Stimulated activated CD8-positive, alpha-beta memory T cell treated with anti-CD3 and anti-CD28 coated beads, Interleukin-15, amount 100 ng/mL, for 48 hours (primary cell): ENCODE measurements at places on chromosomes 3 and 15.

- no peak for DNase-seq
These were observed 281.7 kb downstream of the EFHB start for GRCh38 chr3:19652336-19652735.

- no peak for DNase-seq
These were observed 83.2 kb upstream of the ATP10A start for GRCh38 chr15:25946241-25946805.

DNA sequence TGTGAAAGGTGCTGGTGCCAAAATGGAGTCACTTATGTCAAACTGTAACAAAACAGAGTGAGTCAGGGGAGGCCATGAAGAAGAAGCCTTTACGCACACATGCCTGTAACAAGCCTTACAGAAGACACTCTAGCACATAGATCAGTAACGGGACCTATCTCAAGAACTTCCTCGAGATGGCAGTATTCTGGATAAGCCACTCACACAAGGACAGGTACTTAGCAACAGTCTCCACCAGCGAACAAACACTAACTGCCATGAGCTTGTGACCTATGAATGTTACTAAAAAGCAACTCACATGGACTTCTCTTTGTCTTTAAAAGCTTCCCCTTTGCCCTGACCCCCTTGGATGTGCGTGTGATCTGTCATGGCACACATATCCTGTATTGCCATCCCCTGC is 235.1 kb downstream of the CD47 start:
- DNase-seq, result no peak

GRCh38 chr3:180229113-180229512 is 192.4 kb upstream of the PEX5L start:
- DNase-seq, result no peak

GRCh38 chr3:156825795-156826143 is 384 bp upstream of the LEKR1 start:
- no peak for DNase-seq

DNA sequence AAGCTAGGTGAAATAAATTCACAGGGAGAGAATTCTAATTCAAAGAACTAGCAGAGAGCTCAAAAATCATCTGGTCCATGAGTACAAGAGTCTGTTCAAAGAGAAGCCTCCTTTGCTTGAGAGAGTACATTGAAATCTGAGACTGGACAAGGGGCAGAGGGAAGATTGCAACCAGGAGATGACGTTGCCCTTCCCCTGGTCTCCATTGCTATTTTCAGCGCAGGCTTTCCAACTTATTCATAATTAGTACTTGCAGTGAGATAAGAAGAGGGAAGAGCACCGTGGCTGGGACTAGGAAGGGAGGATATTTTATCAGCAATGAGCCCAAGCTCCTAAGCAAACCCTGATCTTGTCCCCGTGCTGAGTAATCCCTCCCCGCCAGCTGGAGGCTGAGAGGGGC is 251.8 kb upstream of the RORA start:
- DNase-seq, result no peak

DNA sequence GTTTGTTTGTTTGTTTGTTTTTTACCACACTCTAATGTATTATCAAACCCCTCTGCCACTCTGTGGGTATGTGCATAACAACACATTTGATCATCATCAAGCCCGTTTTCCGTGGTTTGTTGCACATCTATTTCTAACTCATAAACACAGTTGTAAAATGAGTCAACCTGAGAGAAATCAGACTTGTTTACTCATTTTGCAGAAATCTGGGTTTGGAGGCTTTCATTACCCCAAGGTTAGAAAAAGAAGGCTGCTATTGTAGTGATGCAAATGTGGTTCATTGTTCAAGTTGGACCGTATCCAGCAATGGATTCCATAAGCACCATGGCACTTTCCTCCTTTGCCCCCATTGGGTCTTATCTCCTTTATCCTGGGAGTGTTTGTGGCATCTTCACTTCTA is 353.2 kb upstream of the SOX2 start:
- no peak for DNase-seq

DNA sequence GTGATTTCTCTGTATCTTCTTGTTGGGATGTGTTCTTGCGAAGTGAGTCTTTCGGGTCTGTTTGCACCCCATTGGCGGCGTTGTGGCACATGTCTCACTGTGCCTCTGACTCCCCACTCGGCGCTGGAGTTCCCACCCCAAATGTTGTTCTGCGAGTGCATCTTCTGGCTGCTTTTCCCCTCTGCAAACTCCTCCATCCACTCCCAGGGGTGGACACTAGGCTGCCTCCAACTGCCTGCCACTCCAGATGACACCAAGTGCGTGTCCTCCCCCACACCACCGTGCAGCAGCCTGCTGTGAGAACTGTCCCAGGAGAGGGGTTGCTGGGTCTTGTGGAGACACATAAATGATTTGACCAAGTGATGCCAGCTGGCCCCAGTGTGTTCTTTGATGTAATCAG is 17.6 kb downstream of the EFCC1 start:
- DNase-seq, result no peak

DNA sequence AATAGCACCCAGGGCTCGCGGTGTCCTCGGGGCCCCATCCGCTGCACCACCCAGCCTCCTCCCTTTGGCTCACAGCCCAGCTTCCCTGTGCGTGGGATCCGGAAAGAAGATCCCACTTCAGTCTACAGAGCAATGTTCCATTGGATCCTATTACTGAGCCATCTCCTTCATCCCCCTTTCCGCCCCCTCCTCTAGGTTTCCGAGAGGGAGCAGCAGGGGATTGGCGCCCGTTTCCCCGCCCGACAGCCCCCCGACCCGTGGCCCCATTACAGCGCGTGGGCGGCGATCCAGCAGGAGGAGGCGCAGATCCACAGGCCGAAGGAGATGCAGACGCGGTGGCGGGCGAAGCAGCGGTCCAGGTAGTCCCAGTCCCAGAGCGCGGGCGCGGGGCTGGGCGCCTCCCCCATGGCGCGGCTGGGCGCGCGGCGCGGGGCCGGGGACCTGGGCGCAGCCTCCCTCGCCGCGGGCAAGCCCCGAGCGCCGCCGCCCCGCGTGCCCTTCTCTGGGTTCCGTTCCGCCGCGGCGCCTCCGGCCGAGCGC is 340 bp downstream of the TMEM44 start:
- peak; percentile 4 for DNase-seq

GRCh38 chr15:73789521-73790240 is 36.5 kb upstream of the INSYN1 start:
- DNase-seq, result no peak

DNA sequence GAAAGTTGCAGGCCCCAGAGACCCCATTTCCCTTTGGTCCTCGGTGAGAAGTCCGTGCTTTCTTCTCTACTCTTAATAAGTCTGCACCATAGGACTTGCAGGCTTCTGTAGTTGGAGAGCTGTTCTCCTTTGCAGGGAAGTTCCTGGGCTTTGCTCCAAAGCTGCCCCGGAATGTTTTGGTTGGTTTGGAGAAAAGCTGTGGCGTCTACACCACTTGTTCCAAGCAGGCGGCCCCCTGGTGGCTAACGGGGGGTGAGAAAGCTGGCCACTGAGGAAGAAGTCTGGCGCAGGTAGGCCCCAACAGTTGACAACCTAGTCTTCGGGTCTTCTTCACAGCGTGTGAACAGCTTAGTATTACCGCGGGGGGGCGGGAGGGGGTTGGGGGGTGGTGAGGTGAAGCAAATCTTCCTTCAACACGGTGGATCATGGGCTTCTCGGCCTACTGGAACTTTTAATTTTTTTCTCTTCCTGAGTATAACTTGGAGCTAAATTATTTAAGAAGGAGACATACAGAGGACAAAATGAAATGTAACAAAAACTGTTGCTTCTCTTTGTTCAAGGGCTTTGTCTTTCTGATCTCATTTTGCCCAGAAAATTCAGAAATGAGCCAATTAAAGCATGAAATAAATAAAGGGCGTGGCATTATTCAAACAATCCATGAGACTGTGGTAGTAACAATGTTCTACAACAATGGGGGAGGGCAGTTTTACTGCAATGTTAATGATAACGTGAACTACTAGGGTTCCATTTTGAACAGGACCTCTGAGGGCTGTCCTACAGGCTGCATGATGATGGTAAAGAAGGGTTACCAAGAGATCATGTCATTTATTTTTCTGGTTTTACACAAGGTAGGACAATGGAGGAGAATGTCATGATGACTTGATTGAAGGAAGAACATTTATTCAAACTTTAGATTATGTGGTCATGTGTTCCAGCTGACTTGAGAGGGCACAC is 2.2 kb upstream of the THRB start:
- no peak for DNase-seq

GRCh38 chr3:13044496-13045240 is 28.6 kb downstream of the IQSEC1 start:
- DNase-seq, result no peak

DNA sequence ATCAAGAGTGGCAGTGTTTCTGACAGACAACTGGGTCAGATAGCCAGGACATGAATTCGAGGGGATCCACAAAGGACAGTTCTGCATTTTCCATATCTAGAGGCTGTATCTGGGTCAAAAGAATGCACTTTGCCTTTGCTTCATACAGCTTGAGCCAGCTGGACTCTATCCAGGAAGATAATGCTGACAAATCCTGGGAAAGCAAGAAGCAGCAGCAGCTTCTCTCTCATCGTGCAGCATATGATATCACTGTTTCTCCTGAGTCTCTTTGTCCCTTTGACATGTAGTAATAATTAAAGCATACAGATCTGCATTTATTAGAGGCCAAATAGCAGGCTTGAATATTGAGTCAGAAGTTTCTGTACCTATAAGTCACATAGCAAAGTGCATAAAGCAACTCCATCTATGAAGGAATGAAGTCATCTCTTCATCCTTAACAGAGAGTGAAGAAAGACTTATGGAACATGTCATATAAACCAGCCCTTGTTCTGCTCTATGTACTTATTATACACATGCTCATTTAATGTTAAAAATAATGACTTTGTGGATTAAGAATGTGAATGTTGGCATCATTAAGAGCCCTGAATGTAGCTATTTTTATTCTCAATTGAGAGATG is 236.8 kb upstream of the GBE1 start:
- no peak for DNase-seq

DNA sequence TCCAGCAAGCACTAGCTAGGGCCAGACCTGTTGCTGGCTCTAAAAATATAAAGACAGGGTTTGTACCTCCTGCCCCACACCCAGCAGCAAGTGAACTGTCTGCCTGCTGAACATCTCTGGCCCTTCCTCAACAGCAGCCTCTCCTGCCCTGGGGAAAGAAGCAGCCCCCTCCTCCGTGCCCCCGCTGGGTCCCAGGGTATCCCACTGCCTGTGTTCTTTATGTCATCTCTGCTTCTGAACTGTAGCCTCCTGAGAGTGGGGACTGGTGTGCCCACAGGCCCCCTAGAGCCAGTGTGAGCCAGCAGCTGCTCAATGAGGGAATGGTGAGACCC is 54.5 kb downstream of the ACAD9 start:
- DNase-seq, result no peak

GRCh38 chr15:94667109-94667508 is 435.7 kb downstream of the MCTP2 start:
- DNase-seq, result no peak

GRCh38 chr3:117104792-117105191 is 395.2 kb downstream of the TUSC7 start:
- no peak for DNase-seq

- DNase-seq, result no peak
These were observed 59.4 kb downstream of the DNAJB8 start for GRCh38 chr3:128407247-128407646.

- DNase-seq, result no peak
These were observed 62.6 kb upstream of the VGLL3 start for GRCh38 chr3:87053553-87053952.

DNA sequence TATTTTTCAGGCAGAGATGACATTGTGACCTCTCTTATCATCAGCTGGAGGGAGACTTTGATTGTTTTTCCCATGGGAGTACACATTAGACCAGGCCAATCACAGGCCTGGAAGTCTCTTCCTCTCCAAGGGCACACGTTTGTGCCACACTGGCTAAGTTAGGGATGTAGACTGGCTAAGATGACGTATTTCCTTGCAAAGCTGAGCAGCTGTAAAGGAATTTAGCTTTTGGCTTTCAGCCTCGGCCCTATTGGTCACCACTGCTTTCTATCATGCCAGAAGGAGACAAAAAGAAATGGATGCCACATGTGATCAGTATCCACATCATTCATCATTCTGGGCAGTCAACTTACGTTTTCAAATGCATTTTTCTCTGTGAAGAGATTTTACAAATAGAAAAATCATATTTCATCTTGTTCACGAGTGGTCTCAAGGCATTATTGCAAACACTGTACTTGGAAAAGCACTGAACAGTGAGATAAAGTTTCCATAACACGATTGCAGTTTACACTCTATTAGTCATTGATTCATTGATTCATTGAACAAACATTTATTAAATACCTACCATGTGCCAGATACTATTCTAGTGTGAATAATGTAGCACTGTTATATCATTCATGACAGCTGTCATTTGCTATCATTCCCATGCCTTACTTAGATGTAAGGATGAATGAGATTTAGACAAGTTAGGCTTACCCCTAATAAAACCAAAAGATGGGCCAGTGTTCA is 27.0 kb upstream of the RNF7 start:
- no peak for DNase-seq

- DNase-seq, result no peak
These were observed 458 bp upstream of the STAC start for GRCh38 chr3:36379872-36380220.

- no peak for DNase-seq
These were observed 1.3 kb upstream of the ABCF3 start for GRCh38 chr3:184184546-184185230.

DNA sequence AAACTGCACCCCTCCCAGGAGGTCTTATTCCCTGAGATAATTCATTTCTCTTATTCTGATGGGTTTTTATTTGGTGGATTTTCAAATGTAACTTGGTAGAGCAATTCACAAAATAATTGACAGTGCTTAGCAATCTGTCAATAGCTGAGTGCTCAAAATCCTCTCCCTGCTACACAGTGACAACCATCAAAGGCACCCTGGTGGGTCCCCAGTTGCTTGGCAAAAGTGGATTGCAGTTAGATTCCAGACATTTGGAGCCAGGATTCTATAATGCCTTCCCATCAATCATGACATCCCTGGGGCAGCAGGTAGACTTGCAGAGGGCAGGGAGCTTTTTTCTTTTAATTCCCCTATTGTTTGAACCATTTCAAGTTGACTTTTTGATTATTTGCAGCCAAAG is 59.0 kb downstream of the FHIT start:
- no peak for DNase-seq

DNA sequence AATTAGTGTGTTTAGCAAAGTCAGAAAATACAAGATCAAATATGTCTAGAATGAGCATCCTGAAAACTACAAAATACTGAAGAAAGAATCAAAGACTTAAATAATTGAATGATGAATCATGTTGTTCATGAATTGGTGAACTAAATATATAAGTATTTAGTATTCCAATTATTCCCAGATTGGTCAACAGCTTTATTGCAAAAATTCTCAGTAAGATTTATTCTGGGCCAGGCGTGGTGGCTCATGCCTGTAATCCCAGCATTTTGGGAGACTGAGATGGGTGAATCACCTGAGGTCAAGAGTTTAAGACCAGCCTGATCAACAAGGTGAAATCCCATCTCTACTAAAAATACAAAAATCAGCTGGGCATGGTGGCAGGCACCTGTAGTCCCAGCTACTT is 250.0 kb upstream of the NECTIN3 start:
- no peak for DNase-seq

- DNase-seq, result peak; percentile 2
These were observed 430.2 kb downstream of the LPP start for GRCh38 chr3:188584162-188584529.

- DNase-seq, result no peak
These were observed 677 bp downstream of the POLQ start for GRCh38 chr3:121545049-121545573.

- DNase-seq, result no peak
These were observed 88.7 kb downstream of the GABRG3 start for GRCh38 chr15:27059610-27060202.

GRCh38 chr15:62449638-62450037 is 284.6 kb upstream of the C2CD4B start:
- no peak for DNase-seq
